ENCODE measurements at places on chromosomes 3 and 15. TPM values are rescaled to one million over a fixed set of nuclear protein-coding genes. Genes with fewer than 3 reads are reported as not detected.

KY gene
- total RNA-seq: not detected

ARHGAP31 gene
- total RNA-seq: 3.7 TPM

C2CD4B gene
- 0.23 TPM for total RNA-seq

FXR1 gene
- 134 TPM for total RNA-seq

CAPN3 gene
- total RNA-seq: 3.7 TPM

- H3K4me1 ChIP-seq: peaks cover 45% of the 10 kb centered on the region
- H3K4me3 ChIP-seq: peak overlapping the region; percentile 85
- peak overlapping the region; percentile 89 for H3K27ac ChIP-seq
- no peak for DNase-seq
Measured at GRCh38 chr3:128725547-128726022, 398 bp upstream of the RAB7A start.

GRCh38 chr3:30504939-30505338 is 101.5 kb upstream of the TGFBR2 start:
- H3K36me3 ChIP-seq: peaks cover 3% of the 10 kb centered on the region
- H3K4me3 ChIP-seq: no peak overlapping the region
- peaks cover 35% of the 10 kb centered on the region for H3K4me1 ChIP-seq
- DNase-seq: no peak

DNA sequence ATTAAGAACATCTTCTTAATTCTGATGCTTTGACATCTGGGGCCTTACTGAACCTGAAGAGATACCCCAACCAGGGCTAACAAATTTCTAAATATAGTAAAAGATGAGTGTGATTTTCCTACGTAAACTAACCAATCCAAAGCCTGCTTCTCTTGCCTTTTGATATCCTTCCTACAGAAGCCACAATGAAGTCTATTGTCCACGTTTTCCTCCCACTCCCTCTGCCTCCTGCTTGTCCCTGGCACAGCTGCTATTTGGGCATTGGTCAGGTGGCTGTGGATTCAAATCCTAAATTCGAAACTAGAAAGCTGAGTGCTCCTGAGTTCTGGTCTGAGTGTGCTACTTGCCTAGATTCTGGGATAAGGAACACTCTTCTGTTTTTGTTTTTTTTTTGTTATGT is 17.4 kb upstream of the MKRN3 start:
- no peak for DNase-seq
- no peak overlapping the region for H3K4me3 ChIP-seq
- no peaks in the 10 kb centered on the region for H3K36me3 ChIP-seq
- peaks cover 3% of the 10 kb centered on the region for H3K27me3 ChIP-seq
- H3K27ac ChIP-seq: no peak overlapping the region

GRCh38 chr3:87801409-87801808 is 257.4 kb downstream of the CGGBP1 start:
- no peak overlapping the region for H3K27ac ChIP-seq
- no peaks in the 10 kb centered on the region for H3K4me1 ChIP-seq
- DNase-seq: no peak

DNA sequence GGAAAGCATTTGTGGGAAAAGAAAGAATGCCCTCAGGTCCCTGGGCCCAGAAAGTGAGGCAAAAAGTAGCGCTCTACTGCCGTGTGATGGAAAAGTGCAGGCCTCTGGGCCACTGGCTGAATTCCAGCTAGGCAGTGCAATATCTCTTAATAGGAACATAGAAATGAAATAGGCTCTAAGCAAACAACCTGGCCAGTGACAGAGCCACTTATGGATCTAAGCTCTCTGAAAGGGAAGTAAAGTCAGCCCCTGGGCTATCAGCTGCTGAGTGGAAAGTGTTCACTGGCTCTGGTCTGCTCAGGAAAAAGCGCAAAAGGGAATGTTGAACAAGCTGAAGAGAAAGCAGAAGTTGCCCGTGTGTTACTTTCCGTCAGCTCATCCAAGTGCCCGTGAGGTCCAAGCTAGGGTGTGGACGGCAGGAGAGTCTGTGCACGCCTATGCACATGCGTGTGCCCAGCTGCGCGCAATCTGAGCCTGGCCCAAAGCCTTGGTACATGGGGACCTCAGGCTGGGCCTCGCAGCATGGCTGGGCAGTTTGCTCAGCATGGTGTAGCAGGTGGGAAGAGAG is 74.0 kb upstream of the RAD18 start:
- no peak overlapping the region for H3K4me3 ChIP-seq
- no peaks in the 10 kb centered on the region for H3K27me3 ChIP-seq
- H3K36me3 ChIP-seq: no peaks in the 10 kb centered on the region
- no peak overlapping the region for H3K27ac ChIP-seq
- H3K4me1 ChIP-seq: no peaks in the 10 kb centered on the region

- DNase-seq: no peak
- no peak overlapping the region for H3K4me3 ChIP-seq
- no peak overlapping the region for H3K27ac ChIP-seq
Measured at GRCh38 chr15:40736575-40736974, 18.5 kb downstream of the RMDN3 start.

GRCh38 chr3:32992310-32992686 is 40.9 kb downstream of the CCR4 start:
- H3K36me3 ChIP-seq: peaks cover 35% of the 10 kb centered on the region
- peak overlapping the region; percentile 23 for H3K4me3 ChIP-seq
- H3K27me3 ChIP-seq: no peaks in the 10 kb centered on the region
- no peak for DNase-seq
- H3K4me1 ChIP-seq: peaks cover 89% of the 10 kb centered on the region
- H3K27ac ChIP-seq: peak overlapping the region; percentile 92

DNA sequence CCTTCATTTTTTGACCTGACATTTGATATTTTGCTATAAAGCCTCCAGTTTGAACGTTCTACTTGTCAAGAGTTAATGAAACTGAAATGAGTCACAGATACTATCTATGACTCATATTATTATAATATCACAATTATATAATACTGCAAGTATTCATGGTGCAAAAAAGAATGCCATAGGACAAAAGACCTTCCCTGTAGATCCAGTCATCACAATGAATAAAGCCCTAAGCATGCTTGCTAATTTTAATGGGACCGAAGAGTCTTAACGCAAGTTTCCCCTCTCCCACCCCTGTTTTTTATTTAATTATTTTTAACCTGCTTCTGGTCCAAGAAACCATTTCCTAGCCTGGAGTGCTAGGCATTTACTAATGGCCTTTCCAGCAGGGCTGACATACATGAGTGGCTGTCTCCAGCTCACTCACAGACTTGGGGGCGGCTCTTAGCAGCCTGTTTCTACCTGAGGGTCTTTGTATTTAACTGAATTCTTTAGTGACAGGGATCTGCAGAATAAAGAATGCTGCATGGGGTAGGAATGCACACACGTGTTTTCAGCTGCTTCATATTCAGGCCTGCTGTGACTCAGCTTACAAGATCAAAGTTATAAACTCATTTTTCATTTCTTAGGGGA is 61.2 kb downstream of the THBS1 start:
- H3K4me1 ChIP-seq: peaks cover 19% of the 10 kb centered on the region
- no peak overlapping the region for H3K27ac ChIP-seq
- H3K36me3 ChIP-seq: no peaks in the 10 kb centered on the region
- H3K4me3 ChIP-seq: no peak overlapping the region

GRCh38 chr15:98043160-98044014 is 82.9 kb downstream of the ARRDC4 start:
- no peak overlapping the region for H3K4me3 ChIP-seq
- H3K36me3 ChIP-seq: no peaks in the 10 kb centered on the region
- H3K27ac ChIP-seq: no peak overlapping the region
- no peak for DNase-seq
- no peaks in the 10 kb centered on the region for H3K27me3 ChIP-seq

GRCh38 chr3:150567328-150567727 is 20.7 kb downstream of the EIF2A start:
- H3K27me3 ChIP-seq: no peaks in the 10 kb centered on the region
- no peaks in the 10 kb centered on the region for H3K4me1 ChIP-seq
- peaks cover 47% of the 10 kb centered on the region for H3K36me3 ChIP-seq

DNA sequence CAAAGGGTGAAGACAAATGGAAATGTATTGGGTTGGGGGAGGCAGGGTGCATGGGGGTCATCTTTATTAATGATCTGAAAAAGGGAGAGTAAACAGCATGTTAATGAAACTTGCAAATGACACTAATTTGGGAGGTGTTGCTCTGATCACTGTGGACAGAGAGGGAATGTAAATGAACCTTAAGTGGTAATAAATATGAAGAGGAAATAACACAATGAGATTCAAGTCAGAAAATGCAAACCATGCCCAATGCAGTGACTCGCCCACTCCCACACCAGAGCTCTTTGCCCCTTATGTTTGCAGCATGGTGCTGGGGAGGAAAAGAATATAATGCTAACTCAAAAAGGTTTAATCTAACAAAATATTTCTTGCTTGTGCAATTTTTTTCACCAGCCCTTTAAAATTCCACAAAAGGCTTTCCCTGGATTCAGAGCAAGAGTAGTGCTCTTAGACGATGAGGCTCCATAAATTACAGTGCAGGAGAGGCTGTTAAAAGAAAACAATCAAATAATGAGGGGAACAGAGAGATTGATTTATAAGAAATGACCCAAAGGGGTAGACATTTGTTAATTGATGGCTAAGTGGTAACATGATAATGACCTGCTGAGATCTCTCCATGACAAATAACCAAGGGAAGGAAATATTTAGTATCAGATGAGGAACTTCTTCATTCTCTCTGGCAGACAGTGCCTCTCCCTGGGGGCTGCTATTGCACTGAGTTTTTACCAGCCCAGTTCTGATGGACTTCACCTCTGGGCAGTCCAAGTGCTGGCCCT is 210.0 kb upstream of the PPP2R3A start:
- DNase-seq: no peak
- H3K36me3 ChIP-seq: no peaks in the 10 kb centered on the region
- H3K4me1 ChIP-seq: no peaks in the 10 kb centered on the region
- no peak overlapping the region for H3K4me3 ChIP-seq
- no peak overlapping the region for H3K27ac ChIP-seq

DNA sequence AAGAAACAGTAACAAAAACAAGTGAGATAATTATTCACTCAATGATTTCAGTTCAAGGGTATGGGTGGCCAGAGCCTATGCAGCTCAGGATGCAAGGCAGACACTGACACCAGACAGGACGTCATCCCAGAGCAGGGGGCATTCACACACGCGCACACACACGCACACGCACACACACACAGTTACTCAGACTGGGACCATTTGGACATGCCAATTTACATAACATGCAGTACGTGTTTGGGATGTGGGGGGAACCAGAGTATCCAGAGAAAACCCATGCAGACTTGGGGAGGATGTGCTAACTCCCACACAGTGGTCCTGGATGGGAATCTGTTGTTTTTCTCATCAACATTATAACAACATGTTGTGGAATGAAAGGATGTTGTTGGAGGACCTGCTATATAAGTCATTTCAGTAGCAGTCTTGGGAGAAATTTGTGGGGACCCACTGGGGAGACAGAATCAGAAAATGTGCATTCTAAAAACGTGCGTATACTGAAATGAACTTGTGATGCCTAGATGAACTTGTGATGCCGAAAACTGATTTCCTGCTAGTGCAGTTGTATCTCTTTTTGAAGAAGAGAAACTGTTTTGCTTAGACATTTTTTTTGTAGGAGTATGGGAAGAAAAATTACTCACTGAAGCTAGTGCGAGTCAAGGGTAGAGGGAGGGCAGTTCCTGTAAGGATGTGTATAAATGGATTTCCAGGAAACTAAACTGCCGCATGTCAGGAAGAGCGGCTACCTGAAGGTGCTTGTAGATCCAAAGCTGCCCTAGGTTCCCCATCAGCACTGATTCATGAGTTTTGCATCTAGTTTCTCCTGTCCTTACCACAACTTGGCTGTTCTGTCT is 25.2 kb downstream of the CD200 start:
- H3K36me3 ChIP-seq: peaks cover 23% of the 10 kb centered on the region
- H3K4me3 ChIP-seq: peak overlapping the region; percentile 44
- peak; percentile 40 for DNase-seq
- peaks cover 23% of the 10 kb centered on the region for H3K4me1 ChIP-seq
- H3K27me3 ChIP-seq: no peaks in the 10 kb centered on the region

- peak overlapping the region; percentile 47 for H3K27ac ChIP-seq
- DNase-seq: no peak
- H3K27me3 ChIP-seq: no peaks in the 10 kb centered on the region
- H3K4me3 ChIP-seq: no peak overlapping the region
- H3K4me1 ChIP-seq: peaks cover 43% of the 10 kb centered on the region
Measured at GRCh38 chr3:150783920-150784746, 21.2 kb upstream of the SIAH2 start.

DNA sequence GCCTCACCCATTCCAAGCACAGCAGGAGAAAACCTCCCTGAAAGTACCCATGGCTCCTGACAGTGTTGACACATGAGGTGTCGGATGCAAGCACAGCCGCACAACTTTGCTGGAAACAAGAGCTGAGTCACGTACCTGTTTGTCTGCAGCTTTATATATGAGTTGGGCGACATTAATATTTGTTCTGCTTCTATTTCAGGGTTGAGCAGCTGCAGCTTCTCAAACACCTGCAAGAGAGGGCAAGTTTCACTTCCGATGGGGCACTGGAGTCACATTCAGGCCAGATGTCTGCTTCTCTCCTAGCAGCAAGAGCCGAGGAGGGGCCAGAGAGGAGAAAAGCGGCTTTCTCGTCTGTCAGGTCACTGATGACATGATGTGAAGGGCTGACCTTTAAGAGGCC is 88.0 kb downstream of the NUP210 start:
- peaks cover 8% of the 10 kb centered on the region for H3K4me1 ChIP-seq
- H3K27me3 ChIP-seq: no peaks in the 10 kb centered on the region
- H3K27ac ChIP-seq: no peak overlapping the region
- no peak overlapping the region for H3K4me3 ChIP-seq
- H3K36me3 ChIP-seq: peaks cover 79% of the 10 kb centered on the region

- no peak overlapping the region for H3K27ac ChIP-seq
- no peak overlapping the region for H3K4me3 ChIP-seq
- no peak for DNase-seq
Measured at GRCh38 chr15:31372635-31373091, 46.0 kb downstream of the KLF13 start.

DNA sequence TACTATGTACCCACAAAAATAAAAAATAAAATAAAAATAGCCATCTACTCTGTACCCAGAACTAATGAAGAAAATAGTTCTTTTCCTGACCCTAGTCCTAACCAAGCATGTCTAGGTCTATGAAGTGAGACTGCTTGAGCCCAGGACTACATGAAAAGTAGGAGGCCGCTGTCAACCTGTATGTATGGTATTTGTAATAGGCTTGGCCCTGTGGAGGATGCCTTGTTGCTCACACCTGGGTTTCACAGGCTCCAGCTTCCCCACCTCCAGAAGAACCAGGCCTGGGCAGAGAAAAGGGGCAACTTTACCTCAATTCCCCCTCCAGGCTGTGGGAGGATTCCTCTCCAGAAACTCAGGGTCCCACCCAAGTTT is 6.8 kb upstream of the PKM start:
- H3K27me3 ChIP-seq: no peaks in the 10 kb centered on the region
- peak overlapping the region; percentile 79 for H3K27ac ChIP-seq
- H3K4me1 ChIP-seq: peaks cover 29% of the 10 kb centered on the region

GRCh38 chr15:34490417-34491193 is 53.0 kb upstream of the GOLGA8A start:
- no peak for DNase-seq
- H3K36me3 ChIP-seq: peaks cover 5% of the 10 kb centered on the region
- no peak overlapping the region for H3K4me3 ChIP-seq
- peaks cover 50% of the 10 kb centered on the region for H3K27me3 ChIP-seq

Measured in activated CD4-positive, alpha-beta memory T cell treated with anti-CD3 and anti-CD28 coated beads, Interleukin-2, amount 10 ng/mL, durations not matched to agents 7 days and 5 days (primary cell).